ENCODE measurements at places on chromosomes 2 and 18. TPM values are rescaled to one million over a fixed set of nuclear protein-coding genes. Genes with fewer than 3 reads are reported as not detected.

The ARL6IP6 gene
- total RNA-seq, result 43.5 TPM

The ZNF236 gene
- total RNA-seq, result 10.1 TPM

The CD207 gene
- not detected for total RNA-seq

DNA sequence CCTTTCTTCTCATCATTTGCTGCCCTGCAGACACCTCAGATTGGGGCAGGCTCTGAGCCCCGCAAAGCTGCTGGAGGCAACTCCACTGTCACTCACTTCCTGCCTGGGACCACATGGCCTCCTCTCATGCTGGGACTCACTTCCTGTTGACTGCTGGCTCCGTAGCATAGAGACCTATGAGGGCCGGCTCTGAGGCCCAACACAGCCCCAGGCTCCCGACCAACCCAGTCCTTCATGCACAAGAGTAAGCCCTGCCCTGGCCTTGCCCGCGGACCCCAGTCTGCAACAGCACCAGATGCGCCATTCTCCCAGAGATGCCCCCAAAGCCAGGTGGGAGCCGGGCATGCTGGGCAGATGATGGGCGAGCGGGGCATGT lies 55.7 kb downstream of the DNMT3A start:
- peak; percentile 63 for DNase-seq

DNA sequence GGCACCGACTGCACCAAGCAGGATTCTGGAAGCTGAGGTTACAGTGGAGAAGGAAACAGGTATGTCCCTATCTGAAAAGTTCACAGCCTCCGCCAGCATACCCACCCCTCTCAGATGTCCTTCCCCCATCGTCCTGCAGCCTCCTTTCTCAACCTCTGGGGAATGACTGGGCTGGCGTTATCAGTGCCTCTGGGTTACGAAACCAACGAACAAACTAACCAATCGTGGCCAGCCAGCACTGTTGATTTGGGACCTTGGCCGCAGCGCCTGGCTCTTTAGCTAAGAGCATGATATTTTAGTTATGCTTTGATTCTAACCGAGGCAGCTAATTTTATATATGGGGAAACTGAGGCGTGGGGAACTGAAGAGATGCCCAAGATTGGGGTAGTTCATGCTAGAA lies 233.0 kb downstream of the TFCP2L1 start:
- DNase-seq, result no peak

GRCh38 chr2:109500910-109501309 lies 112.9 kb downstream of the SEPTIN10 start:
- DNase-seq, result no peak

DNA sequence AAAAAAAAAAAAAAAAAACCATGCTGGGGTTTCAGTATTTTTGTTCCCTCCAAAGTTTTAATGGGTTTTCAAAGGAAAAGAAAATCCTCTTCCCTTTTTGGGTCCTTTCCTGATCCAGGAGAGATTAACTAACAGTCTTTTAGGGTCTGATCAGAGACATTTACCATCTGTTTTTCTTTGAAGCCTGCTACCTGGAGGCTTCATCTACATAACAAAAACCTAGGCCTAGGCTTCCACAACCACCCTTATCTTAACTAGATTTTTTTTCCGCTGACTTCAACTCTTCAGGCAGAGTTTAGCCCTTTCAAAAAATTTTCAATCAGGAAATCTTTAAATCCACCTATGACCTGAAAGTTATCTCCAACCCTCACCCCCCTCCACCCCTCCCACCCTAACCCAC lies 154.7 kb downstream of the MBD2 start:
- peak; percentile 79 for DNase-seq
